Glutamatergic neuron (in vitro differentiated cells): ENCODE measurements at places on chromosomes 4 and X. TPM values are rescaled to one million over a fixed set of nuclear protein-coding genes. Genes with fewer than 3 reads are reported as not detected.

MAGEA8 gene
- not detected for total RNA-seq

RNF128 gene
- total RNA-seq = not detected

ETNPPL gene
- total RNA-seq = not detected

CLDN34 gene
- total RNA-seq = not detected

ARHGAP4 gene
- total RNA-seq = 33.5 TPM
